ENCODE measurements at places on chromosomes 16 and 17. TPM values are rescaled to one million over a fixed set of nuclear protein-coding genes. Genes with fewer than 3 reads are reported as not detected.

CACNG3 gene
- total RNA-seq, result not detected

DNA sequence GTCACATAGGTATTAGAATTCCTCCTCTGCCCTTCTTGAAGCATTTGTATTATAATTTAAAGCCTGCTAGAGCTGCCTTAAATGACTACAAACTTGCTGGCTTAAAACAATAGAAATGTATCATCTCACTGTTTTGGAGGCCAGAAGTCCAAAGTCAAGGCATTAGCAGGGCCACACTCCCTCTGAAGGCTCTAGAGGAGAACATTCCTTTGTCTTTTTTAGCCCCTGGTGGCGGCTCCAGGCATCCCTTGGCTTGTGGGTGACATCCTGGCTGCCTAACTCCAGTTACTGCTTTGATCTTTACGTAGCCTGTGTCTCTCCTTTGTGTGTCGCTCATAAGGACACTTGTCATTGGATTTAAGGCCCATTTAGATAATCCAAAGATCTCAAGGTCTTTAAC, 186.6 kb upstream of the SALL1 start:
- DNase-seq, result no peak

CDR2L gene
- 5.7 TPM for total RNA-seq

GRCh38 chr17:32484041-32484461, 2.7 kb upstream of the CDK5R1 start:
- DNase-seq, result no peak

SIAH1 gene
- total RNA-seq, result 21.6 TPM

Data from lung microvascular endothelial cell (primary cell).